Lower lobe of right lung (tissue), 2 donors: ENCODE measurements at places on chromosomes 7 and 10. TPM values are rescaled to one million over a fixed set of nuclear protein-coding genes. Genes with fewer than 3 reads are reported as not detected.

The GRID1 gene
- 2.5 TPM for total RNA-seq

The CCT6A gene
- 75.3 TPM for total RNA-seq

The EGR2 gene
- 45.6 TPM for total RNA-seq

The GDF2 gene
- total RNA-seq = not detected

GRCh38 chr7:104123786-104124185 is 84.0 kb downstream of the ORC5 start:
- DNase-seq = no peak
- no peak overlapping the region for H3K27ac ChIP-seq
- H3K27me3 ChIP-seq = no peaks in the 10 kb centered on the region
- H3K4me3 ChIP-seq = no peak overlapping the region

GRCh38 chr7:96182424-96183158 is 139.3 kb downstream of the SLC25A13 start:
- no peaks in the 10 kb centered on the region for H3K4me1 ChIP-seq
- no peaks in the 10 kb centered on the region for H3K27me3 ChIP-seq
- H3K4me3 ChIP-seq = no peak overlapping the region

DNA sequence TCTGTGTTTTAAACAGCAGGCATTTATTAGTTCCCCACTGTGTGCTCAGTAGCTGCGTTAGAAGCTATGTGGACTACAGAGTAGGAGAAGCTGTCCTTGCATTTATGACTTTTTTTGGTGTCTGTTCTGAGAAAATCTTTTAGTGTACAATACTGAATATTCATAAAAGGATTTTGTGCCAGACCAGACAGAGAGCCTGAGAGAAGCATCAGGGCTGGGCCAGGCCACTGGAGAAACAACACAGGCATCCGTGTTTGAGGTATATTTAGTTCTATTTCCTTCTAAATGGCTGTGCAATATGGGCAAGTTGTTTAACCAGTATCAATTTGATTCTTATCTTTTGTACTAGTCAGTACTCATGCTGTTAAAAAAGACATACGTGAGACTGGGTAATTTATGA is 182.8 kb downstream of the SH2D4B start:
- H3K27me3 ChIP-seq = no peaks in the 10 kb centered on the region
- DNase-seq = no peak

DNA sequence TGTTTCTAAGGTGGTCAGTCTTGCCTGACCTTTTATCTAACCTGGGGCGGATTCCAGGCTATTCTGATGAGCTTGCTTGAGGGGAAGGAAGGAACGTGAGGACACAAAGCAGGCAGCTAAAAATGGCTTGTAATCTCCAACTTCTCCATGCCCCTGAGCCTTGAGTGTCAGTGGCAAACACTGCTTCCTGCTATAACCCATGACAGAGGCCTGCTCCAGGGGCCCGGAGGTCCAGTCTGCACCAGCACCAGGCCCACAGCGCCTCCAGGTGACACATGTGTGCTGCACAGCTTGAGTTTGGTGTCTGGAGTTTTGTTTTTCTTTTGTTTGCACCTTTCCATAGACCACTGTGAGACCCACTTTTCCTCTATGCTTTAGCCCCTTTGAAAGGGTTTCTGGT is 207.9 kb downstream of the PAXIP1 start:
- no peak overlapping the region for H3K4me3 ChIP-seq
- H3K36me3 ChIP-seq = no peaks in the 10 kb centered on the region
- no peaks in the 10 kb centered on the region for H3K4me1 ChIP-seq
- no peak overlapping the region for H3K27ac ChIP-seq

GRCh38 chr7:77855371-77856083 is 57.0 kb downstream of the PHTF2 start:
- H3K4me1 ChIP-seq = peaks cover 5% of the 10 kb centered on the region
- no peaks in the 10 kb centered on the region for H3K27me3 ChIP-seq
- H3K27ac ChIP-seq = no peak overlapping the region
- DNase-seq = no peak

DNA sequence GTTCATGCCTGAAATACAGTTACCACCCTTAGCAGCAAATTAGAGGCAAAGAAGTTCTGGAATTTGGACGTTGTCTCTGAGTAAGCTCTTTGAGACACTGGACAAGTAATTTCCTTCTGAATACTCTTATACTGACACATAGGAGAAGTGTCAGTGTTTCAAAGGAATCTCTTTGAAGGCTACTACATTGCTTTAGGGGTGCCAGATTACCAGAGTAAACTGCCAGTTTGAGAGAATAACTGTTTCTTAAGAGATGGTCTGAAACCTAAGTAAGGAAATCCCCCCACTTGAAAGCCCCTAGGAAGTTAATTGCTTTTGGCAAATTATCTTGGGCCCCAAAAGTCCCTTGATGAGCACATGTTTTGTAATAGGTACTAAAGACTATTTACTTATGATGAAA is 3.4 kb downstream of the FAS start:
- peaks cover 60% of the 10 kb centered on the region for H3K4me1 ChIP-seq
- H3K36me3 ChIP-seq = no peaks in the 10 kb centered on the region
- no peak for DNase-seq

- H3K36me3 ChIP-seq = no peaks in the 10 kb centered on the region
- peak overlapping the region; percentile 80 for H3K27ac ChIP-seq
- no peak overlapping the region for H3K4me3 ChIP-seq
- no peak for DNase-seq
- H3K27me3 ChIP-seq = no peaks in the 10 kb centered on the region
These were observed 69.9 kb upstream of the FOXK1 start for GRCh38 chr7:4612237-4612636.

DNA sequence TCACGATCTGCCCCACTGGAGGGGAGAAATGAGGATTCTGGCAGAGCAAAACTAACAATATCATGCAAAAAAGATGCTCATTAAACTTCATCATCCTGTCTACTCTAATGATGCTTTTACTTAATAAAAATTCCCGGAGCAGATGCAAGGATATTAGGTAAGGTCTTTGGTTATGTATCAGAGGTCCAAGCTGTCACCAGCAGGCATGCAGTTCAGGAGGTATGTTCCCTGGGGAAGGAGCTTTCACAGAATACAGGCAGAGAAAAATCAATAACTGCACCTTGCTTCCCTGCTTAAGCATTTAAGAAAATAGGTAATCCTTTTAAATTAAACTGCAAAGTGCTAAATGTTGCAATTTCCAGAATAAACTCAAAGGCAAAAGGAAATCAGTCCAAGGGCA is 81.6 kb upstream of the C1QL3 start:
- no peaks in the 10 kb centered on the region for H3K4me1 ChIP-seq
- no peaks in the 10 kb centered on the region for H3K27me3 ChIP-seq
- H3K4me3 ChIP-seq = no peak overlapping the region
- no peak overlapping the region for H3K27ac ChIP-seq
- no peak for DNase-seq
- peaks cover 7% of the 10 kb centered on the region for H3K36me3 ChIP-seq

- DNase-seq = no peak
- no peaks in the 10 kb centered on the region for H3K27me3 ChIP-seq
- peaks cover 16% of the 10 kb centered on the region for H3K36me3 ChIP-seq
- H3K4me3 ChIP-seq = no peak overlapping the region
- no peaks in the 10 kb centered on the region for H3K4me1 ChIP-seq
These were observed 10.8 kb downstream of the C1QL3 start for GRCh38 chr10:16510843-16511242.

- DNase-seq = no peak
- H3K27ac ChIP-seq = no peak overlapping the region
- no peaks in the 10 kb centered on the region for H3K36me3 ChIP-seq
- H3K27me3 ChIP-seq = no peaks in the 10 kb centered on the region
- H3K4me3 ChIP-seq = no peak overlapping the region
- H3K4me1 ChIP-seq = no peaks in the 10 kb centered on the region
These were observed 397.1 kb upstream of the POT1 start for GRCh38 chr7:125326666-125327255.

- no peak for DNase-seq
- no peaks in the 10 kb centered on the region for H3K27me3 ChIP-seq
- H3K36me3 ChIP-seq = no peaks in the 10 kb centered on the region
These were observed 141.3 kb downstream of the JMJD1C start for GRCh38 chr10:63324495-63324854.

DNA sequence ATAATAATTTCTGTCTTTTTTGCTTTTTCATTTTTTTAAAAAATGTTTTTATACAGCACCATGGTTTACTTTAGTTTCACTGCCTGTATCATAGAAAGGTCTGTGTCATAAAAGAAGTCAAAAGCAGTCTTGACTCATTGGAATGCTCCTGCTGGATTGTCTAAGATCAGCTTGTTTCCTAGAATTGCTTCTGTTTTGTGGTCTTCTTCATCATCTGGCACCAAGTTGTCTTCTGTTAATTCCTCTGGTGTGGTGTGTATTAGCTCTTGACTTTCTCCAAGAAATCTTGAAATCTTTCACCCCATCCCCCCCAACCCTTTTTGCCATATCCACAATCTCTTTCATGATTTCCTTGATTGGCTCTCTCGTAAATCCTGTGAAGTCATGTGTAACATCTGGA is 250.3 kb upstream of the CXCL12 start:
- no peak overlapping the region for H3K27ac ChIP-seq
- no peaks in the 10 kb centered on the region for H3K4me1 ChIP-seq
- H3K4me3 ChIP-seq = no peak overlapping the region
- DNase-seq = no peak
- H3K36me3 ChIP-seq = no peaks in the 10 kb centered on the region

DNA sequence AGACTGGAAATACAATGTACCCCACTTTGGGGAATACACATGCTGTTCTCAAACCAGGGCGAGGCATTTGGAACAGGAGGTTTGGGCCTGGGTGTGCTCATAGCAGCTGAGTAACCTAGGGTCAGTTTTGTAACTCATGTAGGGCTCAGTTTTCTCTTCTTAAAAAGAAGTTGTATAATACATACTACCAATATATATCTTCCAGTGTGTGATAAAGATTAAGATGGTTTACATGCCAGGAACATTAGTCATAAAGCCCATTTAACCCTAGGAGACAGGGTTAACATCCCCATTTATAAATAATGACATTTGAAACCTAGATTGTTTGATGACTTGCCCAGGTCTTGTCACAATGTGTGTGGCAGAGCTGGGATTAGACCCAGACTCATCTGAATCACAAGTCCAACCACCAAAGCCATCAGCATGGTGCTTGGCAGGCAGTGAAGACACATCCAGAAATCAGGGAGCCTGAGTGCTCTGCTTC is 6.0 kb downstream of the AKR1B10 start:
- H3K4me3 ChIP-seq = no peak overlapping the region
- no peaks in the 10 kb centered on the region for H3K36me3 ChIP-seq
- H3K27ac ChIP-seq = no peak overlapping the region
- DNase-seq = no peak
- no peaks in the 10 kb centered on the region for H3K4me1 ChIP-seq
- H3K27me3 ChIP-seq = no peaks in the 10 kb centered on the region

GRCh38 chr10:103854686-103855391 is 537 bp downstream of the SH3PXD2A start:
- H3K27ac ChIP-seq = peak overlapping the region; percentile 64
- H3K27me3 ChIP-seq = no peaks in the 10 kb centered on the region
- H3K4me3 ChIP-seq = peak overlapping the region; percentile 73
- DNase-seq = no peak
- H3K36me3 ChIP-seq = no peaks in the 10 kb centered on the region
- peaks cover 60% of the 10 kb centered on the region for H3K4me1 ChIP-seq

GRCh38 chr7:111832174-111832573 is 269.9 kb upstream of the IMMP2L start:
- H3K27me3 ChIP-seq = no peaks in the 10 kb centered on the region
- H3K36me3 ChIP-seq = peaks cover 35% of the 10 kb centered on the region
- H3K4me3 ChIP-seq = no peak overlapping the region
- H3K4me1 ChIP-seq = no peaks in the 10 kb centered on the region

DNA sequence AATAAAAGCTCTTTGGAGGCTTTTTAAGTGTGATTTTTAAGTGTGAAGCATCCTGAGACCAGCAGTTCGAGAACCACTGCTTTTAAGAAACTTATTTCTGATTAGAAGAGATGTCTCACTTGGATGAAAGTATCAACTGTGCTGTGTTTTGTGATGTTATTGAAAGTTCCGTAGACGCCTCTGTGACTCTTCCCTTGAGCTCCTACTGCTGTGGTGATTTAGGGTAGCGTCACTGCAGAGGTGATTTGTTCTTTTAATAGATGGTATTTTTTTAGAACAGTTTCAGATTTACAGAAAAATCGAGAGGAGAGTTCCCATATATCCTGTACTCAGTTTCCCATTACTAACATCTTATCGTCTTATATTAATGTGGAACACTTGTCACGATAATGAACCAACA is 29.5 kb downstream of the FBH1 start:
- no peaks in the 10 kb centered on the region for H3K4me1 ChIP-seq
- no peak overlapping the region for H3K4me3 ChIP-seq
- no peak for DNase-seq
- peaks cover 100% of the 10 kb centered on the region for H3K36me3 ChIP-seq
- H3K27me3 ChIP-seq = no peaks in the 10 kb centered on the region
- H3K27ac ChIP-seq = no peak overlapping the region

DNA sequence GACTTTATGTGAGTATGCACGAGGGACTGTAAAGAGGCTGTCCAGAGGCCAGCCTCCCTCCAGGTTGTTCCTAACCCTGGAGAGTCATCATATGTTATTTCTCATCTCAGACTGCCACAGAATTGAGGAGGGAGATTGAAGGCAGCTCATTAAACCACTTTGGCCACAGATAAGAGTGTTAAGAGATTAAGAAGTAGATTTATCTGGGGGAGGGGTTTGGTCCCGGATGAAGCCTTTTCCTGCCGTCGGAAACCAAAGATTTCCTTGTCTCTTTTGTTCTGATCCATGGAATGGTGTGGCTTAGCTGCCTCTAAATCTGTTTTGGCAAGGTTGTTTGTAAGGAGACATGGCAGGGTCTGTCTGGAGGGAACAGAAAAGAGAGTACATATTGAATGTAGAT is 338.8 kb downstream of the AUTS2 start:
- no peak for DNase-seq
- H3K4me3 ChIP-seq = no peak overlapping the region
- H3K27ac ChIP-seq = no peak overlapping the region

DNA sequence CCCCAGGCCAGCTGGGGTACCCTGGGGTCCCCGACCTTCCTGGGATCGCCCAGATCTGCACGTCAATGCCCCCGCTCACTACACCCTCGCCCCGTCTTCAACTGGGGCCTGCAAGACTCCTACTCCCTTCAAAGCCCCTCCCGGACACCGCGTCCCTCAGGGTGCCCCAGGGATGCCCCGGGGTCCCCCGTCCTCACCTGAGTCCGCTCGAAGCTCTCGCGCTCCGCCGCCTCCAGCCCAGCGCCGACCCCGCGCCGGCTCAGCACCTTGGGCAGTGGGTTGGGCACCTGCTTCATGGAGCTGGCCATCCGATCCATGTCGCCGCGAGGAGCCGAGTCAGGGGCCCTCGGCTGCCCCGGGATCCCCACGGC is at the start of gene HIP1:
HIP1 (minus strand) TSS at position 338 of the 371 bp plus-strand sequence; CDS start at position 317, 21 bp downstream.
- H3K4me1 ChIP-seq = peaks cover 37% of the 10 kb centered on the region
- peak within 1 kb of the TSS; percentile 90 for H3K27ac ChIP-seq
- peak within 1 kb of the TSS; percentile 95 for H3K4me3 ChIP-seq
- DNase-seq = no peak
- H3K36me3 ChIP-seq = peaks cover 1% of the 10 kb centered on the region

GRCh38 chr10:7350541-7351195 is 60.2 kb downstream of the SFMBT2 start:
- H3K4me3 ChIP-seq = no peak overlapping the region
- no peaks in the 10 kb centered on the region for H3K36me3 ChIP-seq
- DNase-seq = no peak
- H3K27ac ChIP-seq = no peak overlapping the region
